ENCODE measurements at places on chromosomes 1 and 21.

- DNase-seq = no peak
Observed at GRCh38 chr1:113615425-113615824, 143.9 kb downstream of the PHTF1 start.

GRCh38 chr1:21020151-21020550 is 156.5 kb downstream of the EIF4G3 start:
- no peak for DNase-seq

DNA sequence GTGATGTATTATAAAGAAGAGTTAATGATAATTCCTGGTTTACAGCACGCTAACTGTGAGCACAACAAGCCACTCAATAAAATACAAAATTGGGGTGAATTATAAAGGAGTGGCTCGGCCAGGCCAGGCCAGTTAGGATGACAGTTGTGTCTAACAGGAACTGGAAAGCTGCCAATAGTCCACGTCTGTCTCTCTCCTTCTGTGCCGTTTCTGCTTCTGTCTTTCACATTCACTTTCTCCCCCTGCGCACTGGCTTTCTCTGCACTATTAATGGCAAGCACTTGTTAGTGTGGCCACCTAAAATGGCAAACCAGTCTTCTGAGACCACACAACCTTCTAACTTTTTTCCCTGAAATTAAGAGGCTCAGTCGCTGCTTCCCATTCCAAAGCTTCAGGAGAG is 394.3 kb downstream of the NTNG1 start:
- DNase-seq = no peak

DNA sequence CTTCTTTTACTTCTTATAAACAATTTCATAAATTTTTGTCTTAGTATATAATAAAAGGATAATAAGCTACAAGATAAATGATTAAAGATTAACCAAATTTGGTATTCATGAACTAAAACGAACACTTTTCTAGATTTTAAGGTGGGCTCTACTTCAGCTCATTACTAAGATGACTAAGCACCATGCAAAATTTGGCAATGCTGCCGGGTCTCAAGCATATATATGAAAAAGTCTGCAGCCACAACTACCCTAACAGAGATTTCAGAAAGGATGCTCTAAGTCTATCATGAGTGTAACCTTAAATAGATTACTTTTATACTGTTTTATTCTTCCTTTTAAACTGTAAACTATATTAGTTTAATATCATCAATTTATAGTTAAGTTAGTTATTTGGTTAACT is 47.8 kb downstream of the BRWD1 start:
- DNase-seq = no peak

DNA sequence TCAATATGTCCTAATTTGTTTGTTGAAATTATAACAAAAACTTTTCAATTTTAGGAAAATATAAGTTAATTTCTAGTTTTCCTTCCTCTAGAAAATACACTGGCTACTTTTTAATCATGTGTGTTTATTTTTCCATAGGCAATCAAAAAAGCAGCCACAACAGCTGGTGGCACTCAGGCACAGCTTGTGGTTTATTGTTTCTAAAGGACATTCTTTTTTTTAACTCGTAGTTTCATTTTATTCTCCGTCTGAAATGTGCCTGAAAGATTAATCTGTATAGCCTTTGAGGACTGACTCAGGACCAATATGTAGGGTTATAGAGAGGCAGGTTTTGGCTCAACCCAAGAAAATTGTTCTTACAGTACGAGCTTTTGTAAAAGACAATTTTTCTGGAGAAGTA is 20.7 kb upstream of the STX12 start:
- DNase-seq = no peak

DNA sequence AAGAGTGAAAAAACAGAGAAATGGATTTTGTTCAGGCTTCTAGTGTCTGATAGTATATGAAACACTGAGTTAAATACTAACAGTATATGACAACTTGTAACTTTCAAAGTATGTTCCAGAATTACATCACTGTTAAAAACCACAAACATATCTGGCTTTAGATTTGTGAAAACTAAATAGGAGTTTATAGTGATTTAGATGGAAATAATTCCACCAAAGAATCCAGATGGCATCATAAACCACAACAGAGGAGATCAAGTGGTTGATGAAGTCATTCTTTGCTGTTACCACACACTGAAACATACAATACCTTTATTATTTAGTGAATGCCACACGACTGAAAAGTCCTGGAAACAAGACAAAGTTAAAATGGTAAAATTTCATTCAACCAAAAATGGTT is 37.2 kb downstream of the ALG14 start:
- DNase-seq = no peak

DNA sequence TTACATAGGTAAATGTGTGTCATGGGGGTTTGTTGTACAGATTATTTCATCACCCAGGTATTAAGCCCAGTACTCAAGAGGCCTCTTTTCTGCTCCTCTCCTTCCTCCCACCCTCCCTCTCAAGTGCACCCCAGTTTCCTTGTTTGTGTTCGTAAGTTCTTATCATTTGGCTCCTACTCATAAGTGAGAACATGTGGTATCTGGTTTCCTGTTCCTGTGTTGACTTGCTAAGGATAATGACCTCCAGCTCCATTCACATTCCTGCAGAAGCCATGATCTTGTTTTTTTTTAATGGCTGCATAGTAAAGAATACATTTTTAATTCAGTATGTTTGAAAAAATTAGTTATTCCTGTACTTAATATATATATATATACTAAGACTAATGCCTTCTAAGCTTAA is 107.7 kb downstream of the CLDN17 start:
- DNase-seq = no peak

- DNase-seq = no peak
Observed at GRCh38 chr1:11197359-11197758, 8.2 kb downstream of the ANGPTL7 start.

- no peak for DNase-seq
Observed at GRCh38 chr21:38807986-38808385, 2.3 kb downstream of the ETS2 start.

GRCh38 chr21:30813174-30813573 is at the start of gene KRTAP8-1:
TSS of gene KRTAP8-1 (minus strand) at chr21:30813274. CDS start at chr21:30813220, 54 bp downstream.
- DNase-seq = no peak

DNA sequence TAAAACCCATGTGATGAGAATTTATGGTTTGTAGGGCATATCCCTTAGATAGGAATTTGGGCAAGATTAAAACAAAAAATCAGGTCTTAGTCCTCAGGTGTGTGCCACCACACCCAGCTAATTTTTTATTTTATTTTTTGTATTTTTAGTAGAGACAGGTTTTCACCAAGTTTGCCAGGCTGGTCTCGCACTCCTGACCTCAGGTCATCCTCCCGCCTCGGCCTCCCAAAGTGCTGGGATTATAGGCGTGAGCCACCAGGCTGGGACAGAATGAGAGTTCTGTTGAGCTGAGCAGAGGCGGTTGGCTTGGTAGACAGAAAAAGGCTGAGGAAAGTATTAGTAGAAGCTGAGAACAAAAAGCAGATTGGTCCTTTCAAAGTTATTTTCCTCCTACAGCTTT is 43.8 kb upstream of the EDARADD start:
- DNase-seq = no peak

GRCh38 chr21:32951041-32951440 is 74.7 kb upstream of the OLIG2 start:
- DNase-seq = no peak

DNA sequence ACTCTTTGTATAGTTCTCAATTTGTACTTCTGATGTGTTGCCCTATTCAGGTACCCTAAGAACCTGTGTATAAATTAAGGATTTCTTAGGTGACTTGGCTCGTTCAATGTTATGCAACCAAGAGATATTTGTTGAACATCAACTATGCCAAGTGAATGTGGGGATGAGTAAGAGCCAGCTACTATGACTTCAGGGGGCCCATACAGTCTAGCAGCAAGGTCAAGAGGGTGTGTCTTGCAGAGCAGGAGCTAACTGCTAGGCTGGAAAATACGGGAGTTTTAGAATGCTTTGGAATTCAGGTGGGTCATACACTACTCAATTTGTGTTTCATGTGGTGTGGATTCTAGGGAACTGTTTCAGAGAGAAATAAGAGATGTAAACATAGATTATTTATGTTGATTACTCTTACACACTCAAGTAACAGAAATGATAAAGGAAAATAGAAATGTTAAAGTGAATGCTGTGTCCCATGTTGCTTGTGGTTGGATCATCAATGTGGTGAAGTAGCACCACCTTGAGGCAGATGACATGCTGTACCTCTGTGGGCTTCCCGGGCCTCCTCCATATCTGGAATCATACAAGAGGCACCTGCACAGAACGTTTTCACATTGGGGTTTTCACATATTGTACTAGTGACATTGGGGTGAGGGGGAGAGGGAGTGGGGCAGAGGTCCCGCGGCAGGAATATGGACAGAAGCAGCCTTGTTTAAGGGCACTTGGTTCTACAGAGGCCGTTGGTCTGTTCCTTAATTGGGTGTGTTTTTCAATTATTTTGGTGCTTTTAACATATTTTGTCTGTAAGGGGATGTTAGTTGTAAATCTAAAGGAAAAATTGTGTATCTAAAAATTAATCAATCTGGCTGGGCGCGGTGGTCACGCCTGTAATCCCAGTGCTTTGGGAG is 12.4 kb downstream of the ARPC5 start:
- DNase-seq = peak; percentile 38

DNA sequence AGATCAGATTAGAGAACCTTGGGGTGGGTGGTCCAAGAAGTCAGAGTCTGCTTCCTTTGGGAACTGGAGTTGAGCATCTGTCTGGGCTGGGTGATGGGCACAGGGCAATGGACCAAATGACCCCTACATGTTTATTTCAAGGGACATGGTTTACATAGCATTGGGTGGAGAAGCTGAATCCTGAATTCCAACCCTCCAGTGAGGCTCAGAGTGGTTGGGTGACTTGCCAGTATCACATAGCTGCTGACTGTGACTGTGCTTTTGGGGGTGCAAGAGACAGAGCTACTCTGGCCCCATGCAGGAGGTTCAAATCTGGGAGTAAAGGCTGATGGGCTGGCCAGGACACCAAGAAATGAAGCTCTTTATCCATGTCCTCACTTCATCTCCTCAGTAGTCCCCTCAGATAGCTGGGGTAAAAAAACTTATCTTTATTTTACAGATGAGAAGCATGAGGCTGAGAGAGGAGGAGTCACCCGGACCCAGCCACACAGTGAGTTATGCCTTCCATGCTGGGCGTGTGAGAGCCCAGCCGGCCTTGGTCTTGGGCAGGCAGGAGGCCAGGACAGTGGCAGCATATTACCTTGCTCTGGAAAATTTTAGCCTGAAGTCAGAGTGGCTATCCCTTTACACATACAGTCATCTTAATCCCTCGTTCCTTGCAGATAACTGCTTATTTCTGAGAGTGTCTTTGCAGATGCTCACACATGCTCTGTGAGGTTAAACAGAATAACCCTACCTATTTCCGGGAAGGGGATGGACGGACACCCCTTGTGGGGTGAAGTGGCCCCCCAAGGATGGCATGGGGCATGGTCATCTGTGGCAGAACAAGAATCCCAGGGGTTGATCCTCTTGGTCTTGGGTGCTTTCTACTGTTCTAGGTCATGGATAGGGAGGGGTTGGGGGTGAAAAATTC is 2.8 kb upstream of the SERINC2 start:
- no peak for DNase-seq

GRCh38 chr1:231053493-231054162 is 13.6 kb upstream of the FAM89A start:
- no peak for DNase-seq

GRCh38 chr1:186662752-186663151 is 17.5 kb downstream of the PTGS2 start:
- DNase-seq = no peak

- no peak for DNase-seq
Observed at GRCh38 chr1:191882870-191883269, 275.4 kb upstream of the RGS18 start.

DNA sequence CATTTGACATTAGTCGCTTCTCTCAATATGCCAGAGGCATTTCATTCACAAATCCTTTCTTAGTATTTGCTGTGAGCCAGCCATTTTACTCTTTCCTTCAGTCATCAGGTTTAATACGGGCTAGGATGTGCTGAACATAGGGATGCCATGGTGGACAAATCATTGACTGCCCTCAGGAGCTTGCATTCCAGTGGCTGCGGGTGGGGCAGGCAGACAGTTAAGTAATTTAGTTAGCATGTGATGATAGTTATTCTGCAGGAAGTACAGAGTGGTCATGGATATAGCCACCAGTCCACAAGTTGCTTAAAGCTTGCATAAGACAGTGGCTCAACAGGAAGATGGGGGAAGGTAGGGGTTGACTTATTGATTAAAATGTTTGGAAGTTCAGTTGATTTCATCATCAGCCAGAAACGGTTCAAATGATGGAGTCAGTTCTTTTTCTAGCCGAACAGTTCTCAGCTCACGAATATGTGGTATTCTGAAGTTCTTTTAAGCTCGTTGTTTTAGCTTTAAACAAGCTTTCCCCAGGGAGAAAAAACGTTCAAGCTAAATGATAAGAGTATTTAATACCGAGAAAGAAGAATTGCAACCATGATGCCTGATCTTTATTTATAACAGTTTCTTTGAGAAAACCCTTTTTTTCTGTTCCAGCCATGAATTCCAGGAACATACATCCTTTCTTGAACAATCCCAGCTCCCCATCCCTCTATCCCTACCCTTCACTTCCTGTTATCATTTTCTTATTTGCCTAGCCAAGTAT is 1.4 kb downstream of the SLC22A15 start:
- DNase-seq = no peak

GRCh38 chr1:30681782-30682181 is 41.6 kb downstream of the MATN1 start:
- DNase-seq = no peak

DNA sequence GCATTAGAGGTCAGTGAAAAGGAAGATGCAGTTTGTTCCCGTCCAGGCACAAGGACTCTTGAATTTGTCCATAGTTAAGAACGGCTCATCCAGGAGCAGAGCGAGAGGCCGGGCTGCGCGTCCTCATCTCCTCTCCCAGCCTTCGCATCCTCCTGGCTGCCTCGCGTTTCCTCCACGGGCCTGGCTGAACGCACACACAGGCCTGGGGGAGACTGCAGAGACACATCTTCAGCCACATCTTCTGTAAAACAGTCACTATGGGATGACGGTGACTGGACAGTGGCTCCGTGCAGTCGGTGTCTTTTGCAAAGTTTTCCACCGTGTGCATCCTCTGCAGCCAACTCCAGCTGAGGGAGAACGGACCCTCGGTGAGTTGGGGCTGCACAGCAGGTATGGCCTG is 89.7 kb downstream of the PSMG1 start:
- no peak for DNase-seq

- DNase-seq = no peak
Observed at GRCh38 chr1:247335882-247336281, 4.2 kb upstream of the ZNF496 start.

DNA sequence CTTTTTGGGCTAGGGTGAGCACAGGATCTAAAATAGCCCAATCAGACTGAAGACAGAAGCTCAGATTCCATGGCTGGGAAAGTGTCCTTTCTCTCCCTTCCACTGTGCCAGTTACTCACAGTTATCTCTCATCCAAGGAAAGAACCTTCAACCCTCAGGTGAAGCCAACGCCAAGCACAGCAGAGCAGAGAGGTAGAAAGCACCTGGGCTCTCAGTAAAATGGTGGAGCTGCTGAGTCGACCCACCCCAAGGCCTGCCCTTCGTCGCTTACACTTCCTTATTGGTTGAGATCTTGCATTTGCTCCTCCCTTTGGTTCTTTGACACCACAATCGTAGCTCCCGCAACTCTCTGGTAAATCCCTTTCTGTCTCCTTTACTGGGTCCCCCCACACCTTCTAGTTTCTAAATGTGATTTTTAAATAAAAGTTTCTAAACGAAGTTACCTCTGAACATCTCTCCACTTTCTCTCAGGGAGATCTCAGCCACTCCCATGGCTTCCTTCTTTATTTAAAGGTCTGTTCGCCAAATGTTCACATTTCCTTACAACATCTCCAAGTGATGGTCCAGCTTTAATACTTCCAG is 27.5 kb upstream of the SLC30A1 start:
- DNase-seq = no peak

GRCh38 chr1:1199141-1199960 is 7.0 kb downstream of the TNFRSF18 start:
- peak; percentile 1 for DNase-seq
